ENCODE measurements at places on chromosomes 3 and 15. TPM values are rescaled to one million over a fixed set of nuclear protein-coding genes. Genes with fewer than 3 reads are reported as not detected.

SAMMSON gene
- 2.1 TPM for total RNA-seq

LRTM1 gene
- not detected for total RNA-seq

SKIL gene
- total RNA-seq = 22.6 TPM

- H3K36me3 ChIP-seq = no peaks in the 10 kb centered on the region
- H3K27ac ChIP-seq = no peak overlapping the region
- DNase-seq = no peak
- no peak overlapping the region for H3K4me3 ChIP-seq
- peaks cover 6% of the 10 kb centered on the region for H3K27me3 ChIP-seq
- peaks cover 16% of the 10 kb centered on the region for H3K4me1 ChIP-seq
These were observed 155.8 kb upstream of the FRMD4B start for GRCh38 chr3:69541711-69542088.

GRCh38 chr3:112001526-112001925, 2.8 kb downstream of the TAGLN3 start:
- no peaks in the 10 kb centered on the region for H3K27me3 ChIP-seq
- no peaks in the 10 kb centered on the region for H3K36me3 ChIP-seq
- H3K4me1 ChIP-seq = peaks cover 11% of the 10 kb centered on the region
- H3K4me3 ChIP-seq = no peak overlapping the region
- H3K27ac ChIP-seq = no peak overlapping the region
- no peak for DNase-seq

GRCh38 chr15:51172193-51172592, 77.5 kb upstream of the TNFAIP8L3 start:
- no peak overlapping the region for H3K27ac ChIP-seq
- H3K27me3 ChIP-seq = no peaks in the 10 kb centered on the region
- no peaks in the 10 kb centered on the region for H3K4me1 ChIP-seq
- DNase-seq = no peak

- H3K27me3 ChIP-seq = no peaks in the 10 kb centered on the region
- no peaks in the 10 kb centered on the region for H3K4me1 ChIP-seq
- no peak for DNase-seq
- no peak overlapping the region for H3K4me3 ChIP-seq
- H3K27ac ChIP-seq = no peak overlapping the region
These were observed 29.9 kb downstream of the SLC41A3 start for GRCh38 chr3:126053949-126054569.

GRCh38 chr3:115099986-115100571, 47.0 kb downstream of the ZBTB20 start:
- H3K36me3 ChIP-seq = no peaks in the 10 kb centered on the region
- H3K4me1 ChIP-seq = peaks cover 36% of the 10 kb centered on the region
- H3K4me3 ChIP-seq = no peak overlapping the region
- DNase-seq = peak; percentile 9
- H3K27me3 ChIP-seq = no peaks in the 10 kb centered on the region

GRCh38 chr3:66261355-66261754, 40.6 kb downstream of the SLC25A26 start:
- no peak overlapping the region for H3K27ac ChIP-seq
- no peak for DNase-seq
- no peaks in the 10 kb centered on the region for H3K27me3 ChIP-seq
- H3K4me3 ChIP-seq = no peak overlapping the region

- DNase-seq = no peak
- H3K27me3 ChIP-seq = no peaks in the 10 kb centered on the region
- peak overlapping the region; percentile 93 for H3K27ac ChIP-seq
- H3K4me1 ChIP-seq = peaks cover 12% of the 10 kb centered on the region
- H3K36me3 ChIP-seq = peaks cover 7% of the 10 kb centered on the region
- H3K4me3 ChIP-seq = peak overlapping the region; percentile 89
These were observed 826 bp downstream of the CCDC66 start for GRCh38 chr3:56557831-56558170.

GRCh38 chr3:152257563-152258035, 11.1 kb upstream of the MBNL1 start:
- H3K36me3 ChIP-seq = no peaks in the 10 kb centered on the region
- no peak overlapping the region for H3K4me3 ChIP-seq
- no peaks in the 10 kb centered on the region for H3K27me3 ChIP-seq
- peak overlapping the region; percentile 88 for H3K27ac ChIP-seq
- H3K4me1 ChIP-seq = peaks cover 34% of the 10 kb centered on the region
- no peak for DNase-seq

Measured in body of pancreas (tissue), 4 donors.